B cell (primary cell): ENCODE measurements at places on chromosomes 7 and 10. TPM values are rescaled to one million over a fixed set of nuclear protein-coding genes. Genes with fewer than 3 reads are reported as not detected.

The THNSL1 gene
- total RNA-seq, result 4.3 and 4.9 TPM in 2 replicates

The ASB4 gene
- not detected in 2 replicates for total RNA-seq

The SYT15B gene
- not detected in 2 replicates for total RNA-seq

The SLC13A1 gene
- total RNA-seq, result 0.10 TPM in 1 of 2 replicates, not detected in the other

The EBF3 gene
- 0.07 TPM in 1 of 2 replicates, not detected in the other for total RNA-seq

The CDNF gene
- 1.4 and 1.6 TPM in 2 replicates for total RNA-seq

The CTTNBP2 gene
- total RNA-seq, result 0.27 TPM in 2 replicates

The SLC16A12 gene
- total RNA-seq, result not detected in 2 replicates

The CHAT gene
- not detected in 2 replicates for total RNA-seq

The BTBD16 gene
- total RNA-seq, result not detected in 2 replicates

The PSMG3 gene
- total RNA-seq, result 27.4 and 28.6 TPM in 2 replicates

The UBTD1 gene
- 1.7 and 1.8 TPM in 2 replicates for total RNA-seq

The CTAGE8 gene
- total RNA-seq, result 1.3 and 1.4 TPM in 2 replicates

The ANKRD2 gene
- not detected in 2 replicates for total RNA-seq

The FAM25G gene
- total RNA-seq, result not detected in 2 replicates

The ZNF212 gene
- total RNA-seq, result 22.5 and 25.7 TPM in 2 replicates
